ENCODE measurements at places on chromosomes 5 and 9. TPM values are rescaled to one million over a fixed set of nuclear protein-coding genes. Genes with fewer than 3 reads are reported as not detected.

DNA sequence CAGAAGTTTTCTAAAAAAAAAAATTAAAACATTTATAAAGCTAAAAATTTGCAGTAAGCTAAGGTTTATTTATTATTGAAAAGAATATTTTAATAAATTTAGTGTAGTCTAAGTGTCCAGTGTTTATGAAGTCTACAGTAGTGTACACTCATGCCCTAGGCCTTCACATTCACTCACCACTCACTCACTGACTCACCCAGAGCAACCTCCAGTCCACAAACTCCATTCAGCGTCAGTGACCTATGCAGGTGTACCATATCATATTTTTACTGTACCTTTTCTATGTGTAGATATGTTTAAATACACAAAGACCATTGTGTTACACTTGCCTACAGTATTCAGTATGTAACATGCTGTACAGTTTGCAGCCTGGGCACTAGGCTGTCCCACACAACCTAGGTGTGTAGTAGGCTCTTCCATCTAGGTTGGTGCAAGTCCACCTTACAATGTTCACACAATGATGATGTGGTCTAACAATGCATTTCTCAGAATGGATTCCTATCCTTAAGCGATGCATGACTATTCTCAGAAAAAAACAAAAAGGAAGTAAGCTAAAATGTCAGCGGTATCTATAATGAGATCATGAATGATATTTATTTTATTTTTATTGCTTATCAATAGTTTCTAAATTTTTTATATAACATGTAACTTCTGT, 336.7 kb downstream of the AGTPBP1 start:
- DNase-seq: no peak

DNA sequence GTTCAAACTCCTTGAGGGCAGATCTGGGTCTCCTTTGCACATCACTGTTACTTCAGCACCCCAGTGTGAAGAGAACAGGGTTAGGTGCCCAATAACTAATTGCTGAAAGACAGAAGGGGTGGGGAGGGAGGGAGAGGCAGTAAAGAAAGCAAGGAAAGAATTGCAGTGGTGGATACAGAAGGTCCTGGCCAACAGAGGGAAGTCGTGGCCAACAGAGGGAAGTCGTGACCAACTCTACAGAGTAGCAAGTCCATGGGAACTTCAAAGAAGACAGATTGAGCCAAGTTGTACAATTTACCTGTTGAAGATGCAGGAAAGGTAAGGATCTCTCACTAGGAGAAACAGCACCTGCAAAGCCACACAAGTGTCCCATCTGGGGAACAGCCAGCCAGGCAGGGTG, 27.0 kb downstream of the CCNJL start:
- DNase-seq: no peak

Gene NR2F1
- 55.4 TPM for total RNA-seq

DNA sequence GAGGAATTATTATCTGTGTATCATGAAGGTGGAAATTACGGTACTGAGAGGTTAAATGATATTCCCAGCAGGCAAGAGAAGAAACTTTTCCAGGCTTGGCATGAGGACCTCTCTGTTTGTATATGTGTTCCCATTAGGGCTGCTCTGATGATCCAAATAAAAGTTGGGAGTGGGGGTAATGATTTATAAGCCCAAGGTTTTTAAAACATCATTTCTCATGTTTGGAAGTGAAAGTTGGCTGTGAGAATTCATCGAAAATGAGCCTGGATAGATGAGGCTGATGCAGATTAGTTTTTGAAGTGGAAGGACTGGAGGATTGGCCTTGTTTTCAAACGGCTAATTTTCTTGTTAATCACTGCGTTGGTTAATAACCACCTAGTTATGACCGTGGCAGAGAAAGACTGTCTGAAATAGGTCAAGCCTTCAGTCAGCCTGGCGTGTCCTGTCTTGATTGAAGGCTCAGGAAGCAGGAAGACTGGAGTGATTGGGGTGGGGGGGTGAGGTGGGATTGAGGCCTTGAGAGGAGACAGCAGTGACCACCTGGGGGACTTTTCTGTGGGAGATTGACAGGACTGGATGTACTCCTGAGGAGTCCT, 391.0 kb upstream of the WWC1 start:
- DNase-seq: no peak

DNA sequence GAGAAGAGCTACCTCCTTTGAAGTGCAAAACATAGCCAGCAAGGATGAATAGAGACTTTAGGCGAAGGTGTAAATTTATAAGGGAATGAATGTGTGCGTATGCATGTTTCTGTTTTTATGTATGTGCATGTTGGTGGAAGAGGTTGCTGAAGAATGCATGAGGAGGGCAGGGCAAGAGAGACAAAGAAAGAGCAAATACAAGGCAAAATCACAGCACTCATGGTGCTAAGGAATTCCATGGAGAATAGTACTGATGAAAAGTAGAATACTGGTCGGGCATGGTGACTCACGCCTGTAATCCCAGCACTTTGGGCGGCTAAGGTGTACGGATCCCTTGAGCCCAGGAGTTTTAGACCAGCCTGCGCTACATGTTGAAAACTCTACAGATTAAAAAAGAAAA, 762.1 kb upstream of the PTPRD start:
- no peak for DNase-seq

DNA sequence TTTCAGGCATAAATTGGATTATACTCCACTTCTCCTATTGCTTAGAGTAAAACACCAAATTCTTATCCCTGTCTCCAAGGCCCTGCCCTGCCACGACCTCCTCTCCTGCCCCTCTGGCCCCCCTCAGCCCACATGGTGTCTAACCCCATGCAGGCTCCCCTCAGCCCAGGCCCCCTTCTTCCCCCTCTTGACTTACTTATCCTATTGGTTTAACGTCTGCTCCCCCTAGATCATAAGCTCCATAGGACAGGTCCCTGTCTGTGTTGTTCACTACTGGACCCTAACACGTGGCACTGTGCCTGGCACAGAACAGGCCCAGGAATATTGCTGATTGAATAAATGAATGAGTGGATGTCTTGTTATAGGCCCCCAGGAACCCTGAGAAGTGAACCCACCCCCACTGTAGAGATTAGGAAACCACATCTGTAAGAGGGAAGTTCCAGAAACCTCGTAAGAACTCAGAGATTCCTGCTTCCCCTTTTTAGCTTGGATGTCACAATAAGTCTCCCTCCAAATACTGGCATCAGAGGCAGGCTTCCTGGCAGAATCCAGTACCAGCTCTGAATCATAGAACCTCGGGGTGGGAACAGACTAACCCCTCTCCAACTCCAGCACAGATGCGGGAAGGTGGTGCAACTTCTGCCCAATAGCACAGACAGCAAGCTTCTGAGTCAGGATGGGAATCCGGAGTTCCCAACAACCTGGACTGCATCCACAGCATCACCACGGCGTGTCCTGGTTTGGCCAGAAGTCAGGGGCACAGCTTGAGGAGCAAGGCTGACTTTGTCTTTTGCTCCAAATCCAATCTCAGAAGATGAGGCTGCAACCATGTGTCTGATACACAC, 31.5 kb downstream of the HRH2 start:
- no peak for DNase-seq

- no peak for DNase-seq
Measured at GRCh38 chr5:82813861-82814260, 263.3 kb downstream of the TMEM167A start.

- no peak for DNase-seq
Measured at GRCh38 chr5:1168796-1169195, 32.6 kb upstream of the SLC6A19 start.

DNA sequence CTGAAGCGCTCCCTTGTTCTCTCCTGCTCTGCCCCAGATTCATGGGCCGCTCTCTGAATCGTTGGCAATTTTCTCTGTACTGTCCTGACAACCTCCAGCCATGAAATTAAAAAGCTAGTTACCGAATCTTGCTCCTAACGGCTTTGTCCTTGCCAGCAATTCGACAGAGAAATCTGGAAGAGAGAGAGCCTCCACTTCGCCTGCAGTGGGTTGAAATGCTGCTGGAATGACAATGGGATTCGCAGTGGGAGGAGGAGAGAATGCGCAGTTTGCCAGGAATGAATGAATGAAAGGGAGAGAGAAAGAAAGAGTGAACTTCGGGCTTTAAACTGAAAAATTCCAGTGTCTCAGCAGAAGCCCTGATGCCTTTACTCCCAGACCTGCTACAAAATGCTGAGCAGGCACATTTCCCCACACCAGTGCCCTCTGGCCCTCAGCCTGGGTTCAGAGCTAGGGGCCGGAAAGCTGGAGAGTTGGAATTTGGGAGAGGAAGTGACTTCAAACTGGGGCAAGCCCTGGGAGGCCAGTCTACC, 11.5 kb upstream of the BOD1 start:
- DNase-seq: no peak

DNA sequence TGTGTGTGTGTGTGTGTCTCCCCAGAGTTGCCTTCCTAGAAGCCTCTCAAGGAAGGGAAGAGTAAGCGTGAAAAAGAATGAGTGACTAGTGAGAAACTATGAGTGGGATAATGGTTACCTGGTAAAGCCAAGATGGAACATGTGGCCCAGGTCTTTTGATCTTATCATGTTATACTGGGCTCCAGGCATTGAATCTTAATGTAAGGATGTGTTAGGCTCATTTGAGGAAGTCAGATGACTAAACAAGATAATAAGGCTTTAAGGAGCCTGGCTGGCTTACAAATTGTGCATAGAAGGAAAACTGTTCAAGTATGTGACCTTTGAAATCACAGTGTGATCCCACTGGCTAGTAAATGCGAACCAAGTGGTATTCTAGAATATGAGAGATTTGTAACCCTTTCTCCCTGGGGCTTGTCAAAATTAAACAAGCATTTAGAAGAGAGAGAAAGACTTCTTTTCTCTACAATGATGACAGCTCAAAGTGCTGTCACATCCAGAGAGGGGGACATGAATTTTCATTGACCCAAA, 29.9 kb upstream of the HMHB1 start:
- no peak for DNase-seq

Gene KIF4B
- 0.23 TPM for total RNA-seq

Gene FUT7
- total RNA-seq: not detected

Gene HMGCS1
- total RNA-seq: 34.1 TPM

GRCh38 chr5:128782446-128782845, 182.8 kb upstream of the SLC27A6 start:
- peak; percentile 84 for DNase-seq

Gene SPATA31A3
- not detected for total RNA-seq

- no peak for DNase-seq
Measured at GRCh38 chr5:31091501-31091900, 102.0 kb upstream of the CDH6 start.

DNA sequence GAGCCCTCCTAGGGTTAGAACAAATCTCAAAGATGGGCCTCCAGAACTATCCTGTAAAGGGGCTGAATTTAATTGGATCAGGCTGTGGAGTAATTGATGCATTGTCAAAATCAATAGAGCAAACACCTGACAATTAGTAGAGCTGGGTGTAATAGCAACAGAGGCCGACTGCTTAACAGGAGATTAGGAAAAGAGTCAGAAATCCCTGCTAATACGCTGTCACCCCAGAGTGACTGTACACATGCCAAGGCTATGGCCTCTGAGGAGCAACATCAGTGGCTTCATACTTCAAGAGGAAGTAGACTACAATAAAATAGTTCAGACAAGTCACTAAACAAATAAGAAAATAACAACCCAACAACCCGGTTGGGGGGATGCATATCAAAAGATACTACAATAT, 18.7 kb upstream of the GRPEL2 start:
- no peak for DNase-seq

- no peak for DNase-seq
Measured at GRCh38 chr5:17910318-17910717, 276.1 kb downstream of the TAF11L14 start.

DNA sequence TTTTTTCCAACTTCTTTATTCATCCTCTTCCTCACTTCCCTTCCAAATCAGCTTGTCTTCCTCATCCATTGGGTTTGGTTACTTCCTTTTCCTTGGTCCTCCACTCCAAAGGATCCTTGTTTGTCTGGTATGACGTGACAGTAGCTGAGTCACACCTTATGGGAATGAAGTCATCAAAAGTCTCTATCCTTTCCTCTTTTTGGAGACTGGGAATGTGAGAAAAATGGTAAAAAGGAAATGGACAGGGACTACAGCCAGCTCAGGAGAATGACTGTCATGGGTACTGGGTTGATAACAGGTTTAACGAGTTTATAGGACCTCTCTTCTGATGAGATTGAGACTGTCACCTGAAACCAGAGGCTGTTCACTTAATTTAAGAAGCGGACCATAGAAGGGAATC, 76.2 kb upstream of the MYO10 start:
- no peak for DNase-seq

GRCh38 chr5:159211729-159212174, 2.4 kb upstream of the RNF145 start:
- DNase-seq: no peak

DNA sequence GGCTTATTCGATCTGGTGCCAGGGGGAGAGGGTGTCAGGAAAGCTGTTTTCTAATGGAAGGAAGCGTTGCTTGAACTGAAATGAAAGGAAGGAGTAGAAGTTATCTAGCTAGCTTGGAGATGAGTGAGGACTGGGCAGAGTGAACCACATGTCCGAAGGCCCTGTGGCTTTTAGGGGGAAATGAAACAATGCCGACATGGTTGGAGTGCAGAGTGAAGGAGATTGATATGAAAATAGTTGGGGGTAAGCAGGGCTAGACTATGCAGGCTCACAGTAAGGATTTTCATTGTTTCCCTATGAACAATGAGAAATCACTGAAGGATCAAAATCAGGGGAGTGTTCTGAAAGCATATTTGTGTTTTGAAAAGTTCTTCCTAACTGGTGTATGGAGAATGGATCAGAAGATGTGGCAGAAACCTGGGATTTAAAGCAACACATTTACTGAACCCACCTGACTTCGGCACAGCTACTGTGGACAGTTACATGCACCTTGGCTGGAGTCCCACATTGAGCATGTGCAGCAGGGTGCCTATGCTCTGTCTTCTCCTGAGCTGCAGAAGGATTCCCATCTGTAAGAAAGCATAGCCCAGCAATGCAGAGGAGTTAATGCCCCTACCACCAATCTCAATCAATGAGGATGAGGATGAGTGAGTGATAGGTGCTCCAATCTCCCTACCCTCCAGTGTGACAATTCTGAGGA, 144.4 kb upstream of the TBCA start:
- DNase-seq: no peak

- no peak for DNase-seq
Measured at GRCh38 chr5:78002690-78003089, 226.6 kb upstream of the TBCA start.

Gene CCL27
- total RNA-seq: not detected

Gene SLC1A3
- total RNA-seq: not detected
